GM20000 (cell line): ENCODE measurements at places on chromosomes 3 and 15.

DNA sequence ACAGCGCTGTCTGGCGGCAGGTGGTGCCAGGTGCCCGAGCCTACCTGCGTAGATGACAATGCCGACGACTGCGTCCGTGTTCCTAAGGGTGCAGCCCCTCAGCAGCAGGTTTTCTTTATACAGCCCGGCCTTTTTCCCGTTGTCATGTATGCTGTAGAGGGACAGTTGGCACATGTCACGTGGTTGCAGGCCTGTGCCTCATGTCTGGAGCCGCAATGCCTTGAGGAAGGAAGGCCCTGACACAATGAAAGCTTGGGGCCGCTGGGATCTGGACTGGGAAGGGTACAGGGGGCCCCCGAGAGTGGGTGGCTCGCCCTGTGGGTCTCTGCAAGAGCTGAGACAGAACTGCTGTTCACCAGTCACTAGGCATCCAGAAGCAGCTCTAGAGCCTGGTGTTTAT lies 136.0 kb downstream of the ATP10A start:
- no peak for DNase-seq

GRCh38 chr3:127485396-127486170 lies 105.0 kb downstream of the TPRA1 start:
- no peak for DNase-seq

- DNase-seq = no peak
Measured at GRCh38 chr15:76064375-76064774, 4.6 kb downstream of the TMEM266 start.

- no peak for DNase-seq
Measured at GRCh38 chr3:116757315-116757714, 47.7 kb downstream of the TUSC7 start.

GRCh38 chr3:136708333-136708985 lies 43.7 kb downstream of the STAG1 start:
- DNase-seq = no peak

DNA sequence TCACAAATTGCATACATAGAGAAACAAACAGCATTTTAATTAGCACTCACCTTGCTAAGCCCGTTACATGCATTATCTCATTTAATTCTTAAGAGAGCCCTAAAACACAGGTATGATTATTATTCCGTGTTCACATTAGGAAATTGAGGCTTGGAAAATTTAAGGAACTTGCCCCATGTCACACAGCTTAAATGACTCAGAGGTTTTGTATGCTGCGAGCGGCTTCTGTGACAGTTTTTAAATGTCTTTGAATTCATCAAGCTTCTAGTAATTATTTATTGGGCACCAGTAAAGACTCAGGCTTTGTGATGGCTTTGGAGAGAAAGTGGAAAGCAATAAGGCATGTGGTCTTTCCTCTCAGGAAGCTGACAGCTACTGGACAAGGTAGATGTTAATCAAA lies 166.7 kb upstream of the THBS1 start:
- no peak for DNase-seq

DNA sequence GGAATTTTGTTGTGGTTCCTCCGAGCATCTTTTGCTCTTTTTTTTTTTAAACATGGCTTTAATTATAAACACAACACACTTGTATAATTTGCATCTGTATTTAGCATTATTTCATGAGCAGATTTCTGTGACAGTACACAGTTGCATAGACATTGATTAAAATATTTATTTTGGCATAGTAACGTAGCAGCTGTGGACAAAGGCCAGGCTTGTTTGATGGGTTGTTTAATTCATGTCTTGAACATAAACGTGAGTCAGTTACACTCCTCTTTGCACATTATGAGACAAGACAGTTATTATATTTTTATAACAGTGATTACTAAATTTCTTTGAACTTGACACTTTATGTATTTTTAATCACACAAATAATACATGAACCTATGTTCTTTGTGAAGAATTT lies 182.5 kb downstream of the CACNA2D3 start:
- no peak for DNase-seq

- DNase-seq = no peak
Measured at GRCh38 chr3:100042166-100042981, 71.9 kb downstream of the FILIP1L start.
